Smooth muscle cell of the pulmonary artery (primary cell): ENCODE measurements at places on chromosomes 3 and 15. TPM values are rescaled to one million over a fixed set of nuclear protein-coding genes. Genes with fewer than 3 reads are reported as not detected.

The GOLGA6B gene
- total RNA-seq = not detected in 2 replicates

The SCAANT1 gene
- total RNA-seq = not detected in 2 replicates

The ANKRD34C gene
- not detected in 2 replicates for total RNA-seq

The TMEM41A gene
- total RNA-seq = 13.6 and 15.2 TPM in 2 replicates
